ENCODE measurements at places on chromosomes 2 and 18.
A peak's percentile ranks its signal among the peaks of the same experiment; 100 is the strongest.

- DNase-seq: no peak
Measured at GRCh38 chr2:8506746-8507145, 175.1 kb upstream of the ID2 start.

GRCh38 chr2:144812288-144812687 is 292.4 kb upstream of the ZEB2 start:
- DNase-seq: no peak

DNA sequence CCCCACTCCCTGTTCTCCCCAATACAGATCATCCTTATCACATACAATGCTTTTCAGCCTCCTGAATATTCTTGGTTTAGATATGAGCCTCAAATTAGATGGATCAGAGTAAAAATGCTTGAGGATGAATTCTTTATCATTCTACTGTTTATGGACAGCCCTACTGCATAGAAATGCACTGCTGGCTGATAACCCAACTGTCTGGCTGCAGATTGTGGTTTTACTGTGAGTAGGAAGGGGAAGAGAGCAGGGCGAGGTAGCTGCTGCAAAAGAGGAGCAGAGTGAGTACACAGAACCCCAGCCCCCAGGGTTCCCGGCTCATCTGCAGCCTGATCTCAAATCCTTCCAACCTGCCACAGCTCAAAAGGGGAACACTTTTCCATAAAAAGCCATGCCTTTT is 29.4 kb upstream of the NCOA1 start:
- no peak for DNase-seq

GRCh38 chr2:151616760-151617339 is 117.4 kb downstream of the NEB start:
- DNase-seq: no peak

- DNase-seq: no peak
Measured at GRCh38 chr2:46723346-46723745, 192.3 kb downstream of the MCFD2 start.

DNA sequence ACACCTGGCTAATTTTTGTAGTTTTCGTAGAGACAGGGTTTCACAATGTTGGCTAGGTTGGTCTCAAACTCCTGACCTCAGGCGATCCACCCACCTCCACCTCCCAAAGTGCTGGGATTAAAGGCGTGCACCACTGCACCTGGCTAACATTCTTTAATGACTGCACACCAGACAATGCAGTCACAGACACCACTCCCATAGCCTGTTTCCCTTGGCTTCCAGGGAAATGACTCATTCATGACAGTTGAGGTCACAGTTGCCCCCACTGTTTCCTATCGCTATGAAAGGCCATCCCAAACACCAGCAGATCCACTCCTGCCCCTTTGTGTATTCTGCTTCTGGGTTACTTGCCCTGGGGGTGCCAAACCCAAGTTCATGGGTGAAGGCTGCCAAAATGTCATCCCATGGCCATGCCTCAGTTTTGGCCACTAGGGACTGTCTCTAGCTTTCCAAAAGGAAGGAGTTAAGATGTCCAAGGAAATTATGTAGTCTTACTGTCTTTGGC is 8.7 kb downstream of the CHMP1B start:
- DNase-seq: peak; percentile 26

DNA sequence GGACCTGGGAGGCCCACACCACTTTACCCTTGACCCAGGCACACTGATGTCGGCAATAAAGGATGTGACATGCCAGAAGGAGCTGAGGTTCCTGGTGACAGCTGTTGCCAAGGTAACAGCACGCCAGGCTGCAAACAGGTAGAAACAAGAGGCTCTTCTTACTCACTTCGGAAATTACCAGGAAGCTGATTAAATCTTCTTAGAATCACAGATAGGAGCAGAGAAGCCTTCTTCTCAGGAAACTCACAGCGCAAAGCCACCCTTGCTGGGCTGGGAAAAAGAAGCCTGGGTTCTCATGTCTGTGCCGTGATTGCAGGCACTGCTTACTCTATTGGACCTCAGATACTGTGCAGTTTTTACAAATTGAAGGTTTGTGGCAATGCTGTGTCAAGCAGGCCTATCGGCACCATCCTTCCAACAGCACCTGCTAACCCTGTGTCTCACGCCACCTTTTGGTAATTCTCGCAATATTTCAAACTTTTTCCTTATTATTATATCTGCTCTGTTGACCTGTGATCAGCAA is 61.0 kb upstream of the TAF1B start:
- no peak for DNase-seq

DNA sequence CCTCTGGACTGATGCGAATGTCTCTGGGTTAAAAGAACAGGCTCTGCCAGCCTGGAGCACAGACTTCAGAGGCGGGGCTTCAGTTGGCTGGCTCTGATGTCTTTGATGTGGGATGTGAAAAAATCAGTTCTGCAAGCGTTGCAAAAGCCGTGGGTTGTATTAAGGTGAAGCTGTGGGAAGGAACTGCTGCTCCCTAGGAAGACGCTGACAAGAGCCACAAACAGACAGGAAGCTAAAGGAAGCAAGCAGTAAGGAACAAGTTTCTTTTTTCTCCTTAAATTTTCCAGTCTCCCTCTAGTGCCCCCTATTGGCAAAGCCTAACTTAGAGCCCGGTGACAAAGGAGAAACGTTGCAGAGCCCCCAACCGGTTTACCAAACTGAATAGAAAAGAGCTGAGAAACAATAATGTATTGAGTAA is 239.0 kb downstream of the CCDC178 start:
- no peak for DNase-seq

DNA sequence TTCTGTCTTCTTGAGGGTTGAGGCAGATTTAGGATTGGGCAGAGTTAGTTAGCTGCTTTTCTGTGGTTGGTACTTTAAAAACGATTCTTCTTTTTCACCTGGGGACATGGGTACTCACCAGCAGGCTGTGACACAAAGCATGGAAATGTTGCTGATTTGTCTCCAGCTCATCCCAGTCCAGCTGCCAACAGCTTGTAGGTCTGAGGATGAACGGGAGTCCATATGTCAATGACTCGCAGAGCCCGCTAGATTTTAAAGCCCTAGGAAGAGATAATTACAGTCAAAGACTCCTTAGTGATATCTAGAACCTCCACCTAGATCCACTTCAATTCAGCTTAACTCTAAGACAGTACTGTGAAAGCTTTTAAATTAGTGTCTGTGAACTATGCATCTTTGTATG is 20.8 kb downstream of the DOK1 start:
- no peak for DNase-seq

DNA sequence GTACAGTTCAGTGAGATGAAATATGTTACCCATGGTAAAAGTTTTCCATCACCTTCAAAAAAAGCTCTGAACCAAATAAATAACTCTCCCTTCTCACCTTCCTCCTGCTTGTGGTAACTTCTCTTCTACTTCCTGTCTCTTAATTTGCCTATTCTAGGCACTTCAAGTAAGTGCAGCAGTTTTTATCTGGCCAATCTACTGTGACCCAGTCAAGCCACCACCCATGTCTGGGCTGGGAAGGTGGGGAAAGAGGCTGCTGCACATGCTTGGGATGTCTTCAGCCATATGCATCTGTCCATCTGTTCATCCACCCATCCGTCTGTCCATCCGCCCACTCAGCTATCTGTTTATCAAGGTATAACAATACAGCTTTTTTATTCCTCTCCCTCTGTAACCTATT is 31.6 kb downstream of the ZNF532 start:
- DNase-seq: no peak

- no peak for DNase-seq
Measured at GRCh38 chr2:45301307-45302277, 292.3 kb upstream of the SIX2 start.

- no peak for DNase-seq
Measured at GRCh38 chr18:62396381-62396780, 71.3 kb downstream of the TNFRSF11A start.

GRCh38 chr2:17853799-17854198 is 24.7 kb upstream of the KCNS3 start:
- DNase-seq: no peak

DNA sequence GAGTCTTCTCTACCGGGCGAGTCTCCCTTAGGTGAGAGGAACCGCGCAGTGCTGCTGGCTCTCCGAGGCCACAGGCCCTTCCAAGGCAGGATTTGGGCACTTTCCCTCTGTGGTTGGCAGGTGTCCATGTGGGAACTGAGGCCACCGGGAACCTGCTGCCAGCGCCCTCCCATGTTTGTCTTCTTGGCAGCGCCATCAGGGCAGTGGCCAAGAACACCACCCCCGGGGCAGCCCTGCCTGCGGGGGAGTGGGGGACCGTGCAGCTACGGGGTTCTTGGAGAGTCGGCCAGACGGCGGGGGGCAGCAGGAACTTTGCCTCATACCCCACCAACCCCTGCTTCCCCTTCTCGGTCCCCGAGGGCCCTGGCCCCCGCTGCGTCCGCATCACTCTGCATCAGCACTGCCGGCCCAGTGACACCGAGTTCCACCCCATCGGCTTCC is 10.0 kb downstream of the CAPN10 start:
- DNase-seq: no peak

GRCh38 chr18:49359732-49360444 is 100.6 kb downstream of the DYM start:
- DNase-seq: peak; percentile 71

DNA sequence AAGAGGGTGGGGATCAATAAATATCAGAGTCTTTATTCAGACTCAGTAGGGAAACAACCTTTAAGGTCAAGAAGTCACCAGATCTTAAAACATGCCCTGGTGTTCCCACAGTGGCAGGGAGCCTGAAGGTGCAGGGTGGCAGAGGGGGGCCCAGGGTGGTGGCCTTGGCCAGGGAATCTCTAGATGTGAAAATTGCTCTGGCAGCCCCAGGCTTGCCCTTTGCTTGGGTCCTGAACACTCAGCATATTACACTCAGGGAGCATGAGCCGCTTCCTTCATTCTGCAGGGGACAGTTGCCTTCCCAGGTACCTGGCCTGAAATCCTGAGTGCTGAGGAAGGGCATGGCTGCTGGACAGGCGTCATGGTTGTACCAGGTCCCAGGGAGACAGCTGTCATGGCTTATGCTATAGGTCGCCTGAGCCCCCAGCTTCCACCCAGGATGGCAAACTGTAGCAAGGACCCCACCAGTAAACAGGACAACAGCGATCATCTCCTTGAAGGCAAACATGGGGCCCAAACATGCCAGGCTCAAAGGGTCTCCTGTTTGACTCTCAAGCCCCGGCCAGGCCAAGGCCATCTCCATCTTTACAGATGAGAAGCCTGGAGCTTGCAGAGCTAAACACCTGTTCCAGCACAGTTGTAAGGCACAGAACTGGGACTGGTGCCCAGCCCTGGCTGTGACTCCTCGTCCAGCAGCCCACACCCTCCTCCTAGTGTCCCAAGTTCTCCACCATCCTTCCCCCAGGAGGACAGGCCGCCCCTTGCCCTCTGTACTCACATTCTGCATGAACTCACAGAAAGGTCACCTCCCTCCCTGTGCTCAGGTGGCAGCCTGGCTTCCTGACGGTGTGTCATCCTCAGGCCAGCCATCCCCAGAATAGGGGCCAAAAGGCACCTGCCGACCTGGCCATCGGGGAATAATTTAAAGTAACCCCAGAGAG is 14.6 kb downstream of the ABCG8 start:
- DNase-seq: no peak

- DNase-seq: no peak
Measured at GRCh38 chr2:24586955-24587354, 95.9 kb downstream of the NCOA1 start.

DNA sequence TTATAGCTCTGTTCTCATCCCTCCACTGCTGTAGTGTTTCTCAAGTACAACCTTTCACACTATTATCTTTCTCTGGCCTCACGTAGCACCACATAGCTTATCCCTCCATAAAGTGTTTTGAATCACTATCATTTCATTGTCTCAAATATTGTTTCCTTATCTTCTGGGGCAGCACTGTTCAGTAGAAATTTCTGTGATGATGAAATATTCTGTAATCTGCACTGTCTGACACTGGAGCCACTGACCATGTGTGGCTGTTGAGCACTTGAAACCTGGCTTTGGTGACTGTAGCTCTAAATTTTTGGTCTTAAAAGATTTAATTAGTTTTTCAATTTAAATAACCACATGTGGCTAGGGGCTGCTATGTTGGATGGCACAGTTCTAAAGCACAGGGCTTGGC is 78.9 kb downstream of the CPS1 start:
- DNase-seq: no peak

DNA sequence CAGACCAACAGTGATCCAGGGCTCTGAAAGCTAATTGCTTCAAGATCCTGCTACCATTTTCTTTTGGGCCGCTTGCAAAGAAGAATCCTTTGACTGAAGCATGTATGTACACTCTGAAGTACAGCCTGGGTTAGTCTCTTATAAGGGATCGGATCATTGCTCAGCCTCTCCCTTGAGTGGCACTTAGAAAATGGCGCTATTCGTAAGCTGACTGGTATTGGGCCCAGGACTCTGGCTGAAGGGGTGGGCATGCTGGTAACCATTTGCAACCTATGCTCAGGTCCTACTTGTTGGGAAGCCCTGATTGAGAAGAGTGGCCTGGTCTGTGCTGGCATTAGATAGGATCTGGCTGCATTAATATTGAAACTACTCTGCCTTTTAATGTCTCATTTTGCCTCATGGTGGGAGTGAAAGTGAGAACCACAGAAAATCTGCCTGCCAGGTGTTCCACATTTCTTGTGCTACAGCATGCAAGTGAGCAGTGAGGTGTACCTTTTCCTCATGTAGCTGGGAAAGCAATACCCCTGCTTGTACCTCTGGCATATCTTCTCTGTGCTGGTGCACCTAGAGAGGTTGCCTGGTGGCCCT is 661 bp upstream of the MGAT5 start:
- DNase-seq: no peak
